ENCODE measurements at places on chromosomes 4 and X.

GRCh38 chr4:65370709-65371108 lies 299.6 kb downstream of the EPHA5 start:
- no peak for DNase-seq

GRCh38 chr4:98485816-98486345 lies 172.5 kb downstream of the TSPAN5 start:
- no peak for DNase-seq

DNA sequence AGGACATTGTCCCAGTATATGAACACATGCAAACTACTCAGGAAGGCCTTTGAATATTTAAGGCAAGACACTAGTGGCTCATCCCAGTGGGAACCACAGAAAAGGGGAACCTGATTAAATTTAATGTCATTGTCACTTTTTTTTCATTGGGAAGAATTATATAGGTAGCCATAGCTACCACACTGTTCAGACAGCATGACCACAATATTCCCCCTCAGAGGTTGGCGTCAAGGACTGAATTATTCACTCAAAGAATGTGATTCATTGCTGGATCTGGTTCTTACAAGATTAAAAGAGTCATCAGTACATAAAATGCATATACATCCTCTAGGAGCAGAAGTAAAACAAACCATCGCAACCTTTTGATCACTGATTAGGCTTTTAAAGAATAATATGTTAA lies 92.0 kb upstream of the SMARCAD1 start:
- DNase-seq = no peak

GRCh38 chr4:14908635-14909034 lies 93.6 kb upstream of the CPEB2 start:
- DNase-seq = no peak

- DNase-seq = no peak
Observed at GRCh38 chr4:41687971-41688370, 60.6 kb downstream of the PHOX2B start.
